H7 (cell line): ENCODE measurements at places on chromosomes 5 and 9. TPM values are rescaled to one million over a fixed set of nuclear protein-coding genes. Genes with fewer than 3 reads are reported as not detected.

DNA sequence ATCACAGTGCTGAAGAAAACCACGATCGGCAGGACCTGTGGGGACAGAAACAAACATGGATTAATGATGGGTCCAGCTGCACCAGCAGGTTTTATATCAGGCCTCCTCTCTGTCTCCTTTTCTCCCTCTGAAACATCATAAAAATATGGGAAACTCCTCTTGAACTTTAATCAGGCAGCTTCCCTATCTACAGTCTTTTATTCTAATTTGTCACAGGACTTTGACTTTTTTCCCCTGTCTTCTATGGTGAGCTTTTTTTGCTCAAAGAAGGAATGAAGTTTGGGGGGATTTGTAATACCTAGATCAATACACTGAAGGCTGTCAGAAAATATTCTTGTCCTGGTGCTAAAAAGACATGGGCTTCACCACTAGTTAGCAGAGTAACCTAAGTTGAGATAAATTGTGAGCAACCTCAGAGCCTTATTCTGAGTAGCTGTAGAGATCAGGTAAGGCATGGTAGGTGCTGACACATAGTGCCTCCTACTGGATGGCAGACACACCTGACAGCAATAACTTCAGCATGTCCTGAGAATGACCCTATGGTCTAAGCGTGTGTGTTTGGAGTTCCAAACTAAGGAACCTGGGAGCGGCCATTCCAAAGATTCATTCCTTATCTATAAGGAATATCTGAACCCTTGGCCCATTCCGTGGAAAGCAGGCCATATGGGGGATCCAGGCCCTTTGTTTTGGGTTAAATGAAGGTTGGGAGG lies 46.2 kb downstream of the SLC28A3 start:
- DNase-seq = peak; percentile 14

The AGTPBP1 gene
- total RNA-seq = 42.6 and 58.6 TPM in 2 replicates

GRCh38 chr9:5893134-5893505 lies 2.4 kb downstream of the MLANA start:
- DNase-seq = no peak

DNA sequence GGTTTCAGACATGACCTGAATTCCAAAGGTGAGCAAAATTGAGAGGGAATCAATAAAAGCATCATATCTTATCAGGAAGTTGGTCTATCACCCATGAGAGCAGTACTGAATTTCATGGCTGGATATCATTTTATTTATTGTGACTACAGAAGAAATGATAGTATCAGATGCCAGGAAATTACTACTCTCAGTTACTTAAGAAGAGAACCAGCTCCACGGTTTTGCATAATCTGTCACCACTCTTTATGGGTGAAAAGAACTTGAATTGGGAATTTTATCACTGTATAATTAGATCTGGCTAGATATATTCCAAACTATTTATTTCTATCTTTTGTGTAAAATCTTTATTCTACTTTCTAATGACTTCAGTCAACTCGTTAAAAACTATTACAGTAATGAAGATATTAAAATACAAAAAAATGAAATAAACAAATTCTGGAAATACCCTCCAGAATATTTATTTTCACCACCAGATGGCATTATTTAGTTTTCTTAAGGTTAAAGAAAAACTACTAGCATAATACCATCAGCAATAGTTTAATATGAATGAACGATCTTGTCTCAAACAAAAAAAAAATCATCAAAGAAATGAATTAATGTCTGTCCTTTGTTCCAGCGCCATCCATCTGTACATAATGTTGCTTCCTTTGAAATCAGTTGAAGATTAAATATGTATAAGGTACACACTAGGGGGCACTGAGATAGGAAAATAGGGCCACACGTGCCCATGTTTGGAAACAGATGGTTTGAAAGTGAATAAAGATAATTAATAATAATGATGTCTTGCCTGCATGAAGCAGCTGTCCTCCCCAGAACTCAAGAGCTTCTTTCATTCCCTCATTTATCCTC lies 84.7 kb upstream of the SLCO6A1 start:
- DNase-seq = no peak

The ATP6V1G1 gene
- 152 and 158 TPM in 2 replicates for total RNA-seq

The CCL27 gene
- total RNA-seq = 0.10 and 0.41 TPM in 2 replicates

DNA sequence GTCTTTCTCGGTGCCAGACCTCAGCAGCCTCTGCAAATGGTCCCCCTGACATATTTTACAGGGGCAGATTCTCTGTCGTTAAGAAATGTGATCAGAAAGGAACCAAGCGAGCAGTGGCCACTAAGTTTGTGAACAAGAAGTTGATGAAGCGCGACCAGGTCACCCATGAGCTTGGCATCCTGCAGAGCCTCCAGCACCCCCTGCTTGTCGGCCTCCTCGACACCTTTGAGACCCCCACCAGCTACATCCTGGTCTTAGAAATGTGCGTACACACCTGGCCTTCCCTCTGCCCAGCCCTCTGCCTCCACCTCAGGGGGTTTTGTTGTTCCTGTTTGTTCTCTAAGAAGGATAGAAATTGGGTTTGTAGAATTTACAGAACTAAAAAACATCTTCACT lies 77.3 kb upstream of the OTULINL start:
- peak; percentile 31 for DNase-seq

GRCh38 chr9:6562201-6562600 lies 83.3 kb downstream of the GLDC start:
- DNase-seq = no peak

DNA sequence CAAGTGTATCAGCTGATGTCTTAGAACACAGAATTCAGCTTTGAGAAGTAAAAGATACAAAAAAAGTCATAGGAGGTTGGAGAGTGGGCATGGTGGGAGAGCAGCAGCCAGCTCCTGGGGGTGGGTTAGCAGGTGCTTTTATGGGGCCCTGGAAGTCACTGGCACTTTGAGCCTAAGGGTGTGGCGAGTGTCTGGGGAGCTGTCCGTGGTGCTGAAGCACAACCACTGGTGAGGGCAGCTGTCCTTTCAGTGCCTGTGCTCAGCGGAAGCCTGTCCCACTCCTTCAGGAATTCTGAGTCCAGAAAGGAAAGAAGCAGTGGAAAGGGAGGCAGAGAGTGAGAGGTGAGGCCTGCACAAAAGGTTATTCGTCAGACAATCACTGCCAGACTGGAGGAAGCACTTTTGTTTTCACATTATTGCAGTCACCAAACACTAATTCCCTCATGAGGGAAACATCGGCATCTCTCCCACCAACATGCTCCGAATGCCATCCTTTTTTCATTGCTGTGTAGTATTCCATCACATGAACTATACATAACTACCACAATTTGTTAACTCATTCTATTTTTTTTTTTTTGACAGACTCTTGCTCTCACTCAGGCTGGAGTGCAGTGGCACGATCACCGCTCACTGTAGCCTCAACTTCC lies 59.4 kb upstream of the RAPGEF1 start:
- peak; percentile 84 for DNase-seq

The AQP3 gene
- total RNA-seq = 0.18 and 2.6 TPM in 2 replicates

GRCh38 chr5:167816354-167816753 lies 475.1 kb upstream of the WWC1 start:
- no peak for DNase-seq

The INSYN2B gene
- not detected in 2 replicates for total RNA-seq

DNA sequence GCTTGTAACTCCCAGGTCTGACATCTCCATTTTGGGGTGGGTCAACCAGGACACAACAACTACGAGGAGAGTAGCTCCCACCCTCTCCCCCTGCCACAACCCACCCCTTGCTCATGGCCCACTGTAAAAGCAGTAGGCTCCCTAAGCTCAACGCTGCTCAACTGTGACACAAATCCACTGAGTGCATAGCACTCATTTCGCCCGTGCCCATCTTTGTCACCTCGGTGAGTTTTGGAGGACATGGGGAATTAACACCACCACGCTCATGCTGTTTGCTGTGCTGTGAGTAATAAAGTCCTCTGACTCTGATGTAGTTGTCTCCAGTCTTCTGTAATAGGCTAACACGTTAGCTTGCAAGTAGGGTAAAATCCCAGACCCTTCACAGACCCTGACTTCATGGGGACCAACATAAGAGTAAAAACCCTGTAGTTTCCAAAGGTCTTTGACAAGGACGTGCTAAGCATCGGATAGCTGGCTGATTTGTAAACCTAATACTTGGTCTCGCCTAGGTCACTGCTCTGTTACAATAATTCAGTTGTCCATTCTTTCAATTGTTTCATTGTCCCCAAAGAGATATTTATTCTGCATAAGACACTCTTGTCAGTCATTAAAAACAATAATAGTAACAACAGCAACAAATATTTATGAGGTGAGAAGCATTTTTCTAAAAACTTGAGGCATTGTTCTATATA lies 7.7 kb downstream of the PLGRKT start:
- no peak for DNase-seq

The GPX3 gene
- 22.4 and 39.8 TPM in 2 replicates for total RNA-seq

- DNase-seq = no peak
Measured at GRCh38 chr9:19879062-19879461, 90.2 kb upstream of the SLC24A2 start.

DNA sequence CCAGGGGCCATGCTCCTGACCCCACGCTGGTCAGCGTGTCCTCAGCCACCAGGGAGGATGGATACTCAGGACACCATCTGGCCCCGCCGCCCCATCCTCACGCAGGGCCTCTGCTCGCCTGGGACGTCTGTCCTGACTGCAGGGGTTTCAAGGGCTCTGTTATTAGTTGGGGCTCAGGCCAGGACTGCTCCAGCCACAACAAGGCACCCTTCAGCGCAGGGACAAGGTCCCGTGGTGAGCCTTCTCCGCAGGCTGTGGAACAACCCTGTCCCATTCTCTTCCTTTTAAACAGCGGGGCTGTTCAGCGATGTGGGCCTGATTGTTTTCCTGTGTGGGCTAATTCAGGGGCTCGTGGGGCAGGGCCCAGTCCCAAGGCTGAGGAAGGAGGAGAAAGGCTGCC lies 61.6 kb downstream of the SEMA4D start:
- peak; percentile 62 for DNase-seq

The PPP6C gene
- 34.7 and 36.7 TPM in 2 replicates for total RNA-seq

- peak; percentile 39 for DNase-seq
Measured at GRCh38 chr5:178466342-178466741, 123.9 kb downstream of the COL23A1 start.

DNA sequence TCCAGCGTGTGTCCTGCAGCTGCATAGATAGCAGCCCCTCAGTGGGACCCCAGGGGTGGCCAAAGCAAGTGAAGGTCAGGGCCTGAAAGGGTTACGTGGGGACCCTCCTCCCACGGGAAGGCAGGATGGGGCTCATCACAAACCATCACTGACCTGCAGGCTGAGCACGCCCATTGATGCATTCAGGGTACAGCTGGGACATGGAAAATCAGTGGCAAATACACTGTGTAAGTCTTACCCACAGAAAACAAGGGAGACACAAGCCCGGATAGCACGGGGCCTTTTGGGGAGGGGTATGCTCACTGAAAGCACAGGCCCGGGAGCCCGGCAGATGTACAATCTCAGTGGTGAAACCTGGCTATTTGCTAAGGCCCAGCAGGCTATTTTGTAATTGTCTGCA lies 49.1 kb downstream of the SEMA4D start:
- no peak for DNase-seq

- no peak for DNase-seq
Measured at GRCh38 chr9:27351438-27351837, 54.5 kb upstream of the EQTN start.

DNA sequence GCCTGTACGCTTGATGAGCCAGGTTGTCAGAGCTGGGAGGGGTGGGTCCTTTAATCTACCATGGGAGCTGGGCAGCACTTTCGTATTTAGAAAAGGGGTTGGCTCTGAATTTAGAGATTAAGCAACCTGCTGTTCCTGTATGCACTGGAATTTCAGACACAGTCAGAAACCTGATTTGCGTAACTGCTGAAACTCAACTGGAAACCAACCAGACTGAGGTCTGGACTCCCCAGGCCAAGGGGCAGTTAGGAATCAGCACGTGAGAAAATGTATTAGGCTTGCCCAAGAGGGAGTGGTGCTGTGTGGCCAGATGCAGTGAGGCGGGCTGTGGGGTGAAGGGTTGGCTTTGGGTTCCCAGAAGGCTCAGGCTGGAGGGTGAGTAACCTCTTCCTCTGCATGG lies 235.0 kb downstream of the GOLPH3 start:
- no peak for DNase-seq

The EIF4E1B gene
- 0.33 and 0.97 TPM in 2 replicates for total RNA-seq

- DNase-seq = no peak
Measured at GRCh38 chr5:156947925-156948324, 15.1 kb downstream of the TIMD4 start.

DNA sequence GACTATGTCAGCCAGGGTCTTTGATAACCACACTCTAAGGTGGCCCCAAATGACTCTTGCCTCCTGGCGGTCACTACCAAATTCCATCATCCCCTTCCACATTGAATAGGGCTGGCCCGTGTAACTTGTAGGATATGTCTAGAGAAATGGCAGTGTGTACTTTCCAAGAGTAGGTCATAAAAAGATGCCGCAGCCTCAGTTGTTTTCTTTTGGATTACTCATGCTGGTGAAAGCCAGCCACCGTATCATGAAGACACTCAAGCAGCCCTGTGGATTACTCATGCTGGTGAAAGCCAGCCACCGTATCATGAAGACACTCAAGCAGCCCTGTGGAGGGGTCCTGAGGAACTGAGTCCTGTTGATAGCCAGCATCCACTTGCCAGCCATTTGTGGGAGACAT lies 172.0 kb upstream of the TBC1D2 start:
- no peak for DNase-seq

DNA sequence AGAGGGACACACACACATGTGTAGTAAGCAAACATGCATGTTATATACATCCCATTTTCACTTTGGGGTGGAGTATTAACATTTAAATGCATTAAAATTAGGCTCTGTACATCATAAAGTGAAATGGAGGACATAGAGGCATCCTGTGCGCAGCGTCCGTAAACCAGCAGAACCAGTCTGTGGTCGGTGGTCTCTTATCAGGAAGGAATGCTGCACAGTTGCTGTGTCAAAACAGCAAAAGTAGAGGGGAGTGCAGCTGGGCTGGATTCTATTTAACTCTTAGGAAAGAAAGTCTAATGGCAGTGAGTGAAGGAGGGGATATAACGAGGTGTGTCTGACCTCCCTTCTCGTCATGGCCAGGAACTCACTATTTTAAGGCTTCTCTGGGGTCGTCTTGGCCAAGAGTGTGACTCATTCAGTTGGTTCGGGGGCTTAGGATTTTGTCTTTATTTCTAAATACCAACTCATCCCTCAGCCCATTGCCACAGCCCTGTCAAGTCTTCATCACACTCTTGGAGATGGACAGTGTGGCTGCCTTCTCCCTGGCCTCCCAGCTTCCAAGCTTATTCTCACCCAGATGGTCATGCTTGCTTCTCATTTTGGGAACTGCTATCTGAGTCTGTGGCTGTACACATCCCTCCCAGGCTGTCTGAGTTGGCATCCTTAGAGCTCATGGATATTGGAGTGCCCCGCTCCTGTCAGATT lies 20.1 kb upstream of the CXCL14 start:
- no peak for DNase-seq

The RGS7BP gene
- total RNA-seq = 0.70 and 1.4 TPM in 2 replicates
